Neural crest cell (in vitro differentiated cells): ENCODE measurements at places on chromosomes 3 and 15.

DNA sequence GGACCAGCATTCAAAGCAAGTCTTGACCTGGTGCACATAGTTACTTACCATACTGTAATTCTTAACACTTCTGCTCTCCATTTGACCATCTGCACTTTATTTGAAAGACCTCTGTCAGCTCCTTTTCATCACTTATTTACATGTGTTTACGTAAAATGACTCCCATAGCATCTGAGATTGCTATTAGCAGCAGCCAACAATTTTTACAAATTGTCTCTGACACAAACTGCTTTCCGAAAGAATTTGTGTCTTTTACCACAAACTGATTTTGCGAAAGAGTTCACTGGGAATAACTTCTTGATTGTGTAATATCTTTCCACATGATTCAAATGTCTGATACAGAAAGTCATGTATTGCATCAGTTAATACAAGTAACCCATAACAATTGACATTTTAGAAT lies 144.1 kb upstream of the PEX5L start:
- no peak for DNase-seq

GRCh38 chr3:66812136-66812535 lies 186.0 kb upstream of the KBTBD8 start:
- DNase-seq = no peak

- no peak for DNase-seq
Measured at GRCh38 chr3:31724651-31725050, 191.9 kb downstream of the STT3B start.

DNA sequence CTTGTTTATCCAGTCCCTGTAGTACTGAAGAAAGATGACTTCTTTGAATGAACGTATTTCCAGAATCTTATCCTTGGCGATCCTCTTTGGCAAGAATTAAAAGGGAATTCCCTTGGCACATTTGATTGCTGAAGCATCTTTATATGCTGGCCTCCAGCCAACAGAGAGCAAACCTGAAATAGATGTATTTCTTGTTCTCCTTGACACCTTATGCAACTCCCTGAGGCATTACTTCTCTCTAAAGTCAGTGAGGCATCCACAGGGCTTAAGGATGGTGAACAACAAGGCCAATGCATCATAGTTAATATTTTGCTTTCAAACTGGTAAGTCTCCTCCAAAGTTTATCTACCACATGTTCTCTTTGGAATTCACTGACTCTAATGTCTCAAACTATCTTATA lies 450.9 kb upstream of the THRB start:
- no peak for DNase-seq

DNA sequence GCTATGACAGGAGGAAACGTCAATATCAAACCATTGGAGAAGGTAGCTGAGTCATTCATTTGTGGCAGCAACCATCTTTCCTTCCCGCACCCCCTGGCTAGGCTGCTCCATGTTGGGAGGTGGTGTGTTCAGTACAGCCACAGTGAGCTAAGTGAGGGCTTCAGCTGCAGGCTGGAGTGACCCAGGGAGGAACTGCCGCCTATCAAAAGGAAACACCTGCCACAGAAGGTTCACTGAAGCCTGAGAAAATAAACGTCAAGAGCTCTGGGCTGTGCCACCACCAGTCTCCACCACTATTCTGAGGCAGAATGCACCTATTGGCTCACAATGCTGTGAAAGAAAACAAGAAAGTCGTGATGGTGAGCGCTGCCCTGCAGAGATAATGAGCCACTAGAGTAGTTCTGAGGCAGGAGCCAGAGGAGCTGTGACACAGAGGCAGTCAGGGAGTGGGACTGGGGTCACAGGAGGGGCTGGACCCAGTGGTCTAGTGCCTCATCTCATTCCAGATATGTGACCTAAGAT lies 34.8 kb upstream of the CD47 start:
- DNase-seq = no peak

- DNase-seq = no peak
Measured at GRCh38 chr3:73291541-73291940, 230.1 kb downstream of the EBLN2 start.

DNA sequence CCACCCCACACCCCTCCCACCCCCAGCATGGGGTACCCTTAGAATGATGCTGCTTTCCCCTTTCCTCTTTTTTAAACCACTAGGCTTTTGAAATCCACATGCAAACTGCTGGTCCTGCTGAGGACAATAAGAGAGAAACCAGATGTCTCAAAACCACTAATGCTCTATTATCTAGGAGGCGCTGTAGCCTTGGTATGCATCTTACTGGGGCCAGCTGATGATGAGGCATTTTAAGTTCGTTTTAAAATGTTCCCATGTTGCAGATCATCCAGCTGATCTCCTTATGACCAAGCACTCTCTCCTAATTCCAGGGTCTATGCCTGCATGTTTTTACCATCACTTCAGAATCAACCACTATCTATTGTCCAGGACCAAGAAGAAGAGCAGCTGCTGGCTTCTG lies 1.3 kb downstream of the NME9 start:
- DNase-seq = no peak

DNA sequence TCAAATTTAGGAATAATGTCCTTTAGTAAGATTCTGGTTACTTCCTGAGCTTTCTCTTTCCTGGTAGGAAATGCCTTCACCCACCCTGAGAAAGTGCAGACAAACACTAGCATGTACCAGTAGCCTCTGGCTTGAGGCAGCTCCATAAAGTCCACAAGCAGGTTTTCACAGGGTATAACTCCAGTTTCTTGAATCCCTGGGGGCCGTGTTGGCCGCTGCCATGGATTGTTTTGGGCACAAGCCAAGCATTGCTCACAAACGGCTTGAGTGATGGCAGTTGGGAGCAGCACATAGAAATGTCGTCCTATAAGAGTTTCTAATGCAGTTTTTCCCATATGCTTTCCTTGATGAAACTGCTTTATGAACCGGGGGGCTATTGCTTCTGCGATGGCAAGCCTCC lies 164.1 kb downstream of the STXBP5L start:
- DNase-seq = no peak

- DNase-seq = no peak
Measured at GRCh38 chr15:75763137-75763611, 50.5 kb upstream of the CSPG4 start.

- no peak for DNase-seq
Measured at GRCh38 chr3:54312156-54312899, 190.0 kb downstream of the CACNA2D3 start.

DNA sequence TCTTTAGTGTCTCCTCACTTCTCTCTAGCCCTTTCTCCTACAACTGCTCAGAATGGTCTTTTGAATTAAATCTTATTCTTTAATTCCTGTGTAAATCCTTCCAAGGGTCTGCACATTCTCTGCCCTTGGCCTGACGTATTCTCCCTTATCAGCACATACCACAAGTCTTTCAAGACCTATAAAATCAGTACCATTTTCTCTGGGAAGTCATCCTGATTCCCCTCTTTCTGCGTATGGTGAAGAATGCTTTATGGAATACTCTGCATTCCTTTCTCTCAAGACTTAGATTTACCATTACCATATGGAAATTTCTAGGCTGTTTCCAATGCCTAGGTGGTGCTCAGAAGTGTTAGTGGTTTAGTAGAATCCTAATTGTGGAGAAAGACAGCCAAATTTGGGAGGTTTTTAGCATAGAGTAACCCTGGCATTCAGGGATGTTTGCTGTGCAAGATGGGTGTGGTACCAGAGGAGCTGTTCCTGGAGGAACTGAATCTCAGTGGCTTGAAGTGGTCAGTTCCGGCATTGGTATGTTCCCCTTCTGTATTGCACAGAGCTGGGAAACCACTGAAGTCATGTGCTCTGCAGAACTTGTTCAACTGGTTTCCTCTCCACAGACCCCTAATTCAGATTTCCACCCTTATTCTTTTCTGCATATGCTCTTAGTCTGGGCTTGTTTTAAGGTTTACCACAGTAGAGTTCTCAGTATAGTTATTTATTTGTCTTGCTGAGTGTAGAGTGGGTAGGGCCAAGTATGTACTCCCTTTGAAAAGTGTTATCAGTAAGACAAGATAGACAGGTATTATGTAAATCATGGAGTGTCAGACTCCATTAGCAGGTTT lies 24.5 kb downstream of the IQGAP1 start:
- DNase-seq = no peak

GRCh38 chr3:16313886-16314645 lies 49.1 kb downstream of the OXNAD1 start:
- DNase-seq = no peak

DNA sequence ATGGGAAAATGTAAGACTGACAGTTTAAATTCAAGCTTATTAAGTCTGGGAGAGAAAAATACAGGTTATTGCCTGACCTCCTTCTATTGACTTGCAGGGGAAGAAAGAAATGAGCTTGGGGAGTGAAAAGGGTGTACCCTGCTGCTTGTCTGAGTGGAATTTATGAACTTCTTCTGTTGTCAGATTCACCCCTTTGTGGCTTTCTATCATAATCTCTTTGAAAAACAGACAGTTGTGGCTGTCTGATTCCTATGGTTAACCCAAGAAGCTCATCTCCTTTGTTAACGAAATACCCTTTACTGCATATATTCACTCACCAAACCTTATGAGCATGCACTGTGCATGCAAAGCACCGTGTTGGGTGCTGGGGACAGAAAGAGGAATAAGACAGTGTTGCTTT lies 22.5 kb downstream of the GPD1L start:
- DNase-seq = no peak

DNA sequence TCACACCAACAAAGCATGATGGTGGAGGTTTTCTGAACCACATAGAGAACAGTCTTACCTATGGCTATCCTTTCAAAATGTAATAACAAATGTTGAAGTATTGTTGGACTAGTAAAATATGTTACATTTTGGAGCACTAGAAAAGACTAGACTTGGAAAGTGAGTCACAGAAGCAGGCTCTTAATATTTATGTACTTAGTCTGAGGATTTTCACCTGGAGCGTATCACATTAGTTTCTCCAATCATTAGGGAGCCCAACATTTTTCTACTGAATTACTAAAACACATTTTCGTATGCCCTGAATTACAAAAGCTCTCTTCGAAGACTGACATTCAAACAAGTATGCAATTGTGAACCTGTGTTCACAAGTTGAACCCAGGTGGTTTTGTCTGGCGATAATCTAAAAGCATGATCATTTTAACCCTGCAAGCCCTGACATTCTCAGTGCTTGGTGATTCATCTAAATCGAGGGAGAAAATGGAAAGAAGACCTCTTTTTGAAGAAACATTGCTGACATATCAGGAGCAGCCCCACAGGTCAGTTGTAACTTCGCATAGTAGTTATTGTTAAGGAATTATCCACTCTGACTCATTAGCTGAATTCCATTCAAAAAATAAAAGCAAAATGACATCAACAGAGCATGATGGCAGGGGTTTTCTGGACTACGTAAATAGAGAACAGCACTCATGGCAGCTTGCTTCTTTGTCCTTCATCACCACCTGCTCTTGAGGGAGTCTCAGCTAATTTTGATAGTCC lies 679.8 kb upstream of the NECTIN3 start:
- DNase-seq = no peak
